ENCODE measurements at places on chromosomes 11 and 22.

DNA sequence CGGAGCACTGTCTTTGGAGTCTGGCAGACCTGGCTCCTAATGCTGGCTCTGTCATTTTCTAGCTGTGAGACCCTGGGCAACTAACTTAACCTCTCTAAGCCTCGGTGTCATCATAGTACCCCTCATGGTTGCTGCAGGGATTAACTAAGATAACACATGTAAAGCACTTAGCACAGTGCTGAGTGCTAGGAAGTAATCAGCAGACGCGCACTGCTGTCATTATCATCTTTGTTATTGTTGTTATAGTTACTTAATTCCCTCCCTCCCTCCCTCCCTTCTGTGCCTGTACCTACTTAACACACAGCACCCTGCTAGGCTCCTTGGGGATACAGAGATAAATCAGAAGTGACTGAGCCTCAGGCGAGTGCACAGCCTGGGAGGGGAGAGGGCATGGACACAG, 104.7 kb upstream of the PITPNB start:
- no peak for DNase-seq

DNA sequence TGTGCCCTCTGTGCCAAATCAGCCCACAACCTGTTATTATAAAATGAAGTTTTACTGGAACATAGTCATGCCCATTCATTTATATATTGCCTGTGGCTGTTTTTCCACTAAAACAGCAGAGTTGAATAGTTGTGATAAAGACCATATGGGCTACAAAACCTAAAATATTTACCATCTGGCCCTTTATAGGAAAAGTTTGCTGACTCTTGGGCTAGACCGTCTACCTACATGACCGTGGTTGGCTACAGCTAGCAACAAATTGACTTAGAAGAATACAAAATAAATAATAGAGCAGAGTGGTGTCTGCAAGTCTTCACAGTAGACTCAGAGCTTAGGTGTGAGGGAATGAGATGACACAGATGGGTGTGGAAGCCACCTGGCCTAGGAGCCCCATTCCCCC, 11.2 kb upstream of the IL18BP start:
- DNase-seq, result no peak

- no peak for DNase-seq
Observed at GRCh38 chr22:42202048-42202447, 68.4 kb downstream of the TCF20 start.

DNA sequence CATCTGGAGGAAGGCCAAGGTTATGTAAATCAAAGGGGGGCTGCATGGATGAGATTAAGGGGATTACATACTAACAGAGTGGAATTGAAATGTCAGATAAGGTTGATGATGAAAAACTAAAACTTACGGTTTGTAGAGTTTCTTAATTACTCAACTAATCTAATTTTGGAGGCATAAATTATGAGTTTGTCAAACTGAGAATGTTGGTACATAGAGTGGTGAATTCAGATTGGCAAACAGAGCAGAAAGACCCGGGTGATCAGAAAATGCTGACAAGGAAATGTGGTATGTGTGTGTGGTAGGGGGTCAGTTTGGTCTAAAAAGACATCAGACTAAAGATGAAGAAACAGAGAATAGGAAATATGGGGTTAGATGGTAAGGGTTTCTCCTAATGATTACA, 11.0 kb downstream of the MS4A6E start:
- DNase-seq, result no peak

DNA sequence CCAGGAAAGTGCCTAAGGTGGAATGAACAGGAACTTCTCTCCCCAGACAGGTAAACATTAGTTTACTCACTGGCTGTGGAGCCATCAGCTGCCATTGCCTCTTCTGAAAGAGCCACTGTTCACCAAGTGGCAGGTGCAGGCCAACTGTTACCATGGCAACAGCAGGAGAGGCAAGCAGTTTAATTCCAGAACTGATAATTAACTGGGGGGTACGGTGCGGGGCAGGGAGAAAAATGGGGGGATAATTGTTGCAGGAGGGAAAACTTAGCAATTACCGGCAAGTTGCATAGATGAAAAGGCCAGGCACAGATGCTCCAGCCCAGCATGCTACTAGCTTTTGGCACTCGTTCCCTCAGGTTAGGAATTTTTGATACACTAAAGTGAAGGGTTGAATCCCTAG, 85.1 kb downstream of the TRIM44 start:
- DNase-seq, result no peak

- no peak for DNase-seq
Observed at GRCh38 chr11:12213883-12214282, 103.5 kb downstream of the MICAL2 start.

DNA sequence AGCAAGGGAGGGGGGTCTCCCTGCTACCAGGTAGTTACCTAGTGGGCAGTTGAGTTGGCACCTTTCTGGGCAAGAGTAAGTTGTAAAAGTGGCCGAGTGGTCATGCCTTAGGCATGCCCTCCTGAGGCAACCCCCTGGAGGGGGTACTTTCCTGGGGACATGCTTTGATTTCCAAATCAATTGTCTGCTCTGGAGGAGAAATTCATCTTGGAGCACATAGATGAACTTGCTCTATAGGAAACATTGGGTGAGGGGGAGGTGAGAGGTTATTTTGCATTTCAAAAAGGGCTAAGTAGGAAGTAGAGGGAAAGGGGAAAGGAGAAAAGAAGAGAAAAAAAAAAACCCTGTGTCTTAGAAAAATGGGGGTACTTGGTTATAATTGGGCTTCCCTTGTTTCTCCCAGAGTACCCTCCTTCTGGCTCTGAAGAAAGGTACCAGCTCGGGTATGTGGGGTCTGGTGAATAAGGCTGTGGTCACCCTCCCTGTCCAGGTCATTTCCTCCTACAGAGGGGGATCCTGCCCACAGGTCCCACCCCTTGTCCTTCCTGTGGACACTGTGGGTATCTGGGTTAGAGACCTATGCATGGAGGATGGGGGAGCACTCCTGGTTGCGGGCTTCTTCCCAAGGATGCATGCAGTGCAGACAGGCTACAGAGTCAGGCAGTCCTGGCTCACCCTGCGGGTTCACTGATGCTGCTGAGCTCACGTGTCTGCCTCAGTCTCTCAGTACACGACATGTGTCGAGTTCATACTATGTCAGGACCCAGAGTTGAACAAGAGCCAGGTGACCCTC, 193.5 kb downstream of the MYO18B start:
- no peak for DNase-seq

GRCh38 chr11:124622531-124623451, at the start of gene TBRG1:
Gene TBRG1, plus strand, starts transcription at chr11:124622864. Its CDS starts 220 bp downstream, at chr11:124623084.
- DNase-seq, result no peak

Measured in SK-N-MC (cell line).